Activated naive CD8-positive, alpha-beta T cell treated with anti-CD3 and anti-CD28 coated beads, Interleukin-2, amount 10 ng/mL, durations not matched to agents 7 days and 5 days (primary cell): ENCODE measurements at places on chromosomes 4 and X.

DNA sequence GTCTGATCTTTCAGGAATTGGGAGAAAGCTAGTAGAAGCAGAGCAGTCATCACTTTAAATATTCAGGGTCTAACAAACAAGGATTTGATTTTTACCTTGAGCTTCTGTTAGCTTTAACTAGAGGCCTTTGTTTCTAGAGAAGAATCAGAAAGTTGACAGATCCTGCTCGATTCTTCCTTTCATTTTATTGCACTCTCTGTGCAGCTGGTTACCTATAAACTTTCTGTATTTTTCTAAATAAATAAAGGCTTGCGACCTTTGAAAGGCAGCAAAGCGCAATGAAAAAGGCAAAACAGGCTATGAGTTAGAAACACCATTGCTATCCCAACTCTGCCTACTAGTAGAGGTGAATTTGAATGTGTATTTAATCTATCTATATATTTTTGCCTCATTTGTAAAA lies 101.4 kb upstream of the NPY2R start:
- DNase-seq, result no peak

GRCh38 chr4:150906987-150907633 lies 108.0 kb downstream of the LRBA start:
- no peak for DNase-seq

- no peak for DNase-seq
Measured at GRCh38 chr4:164116286-164116685, 621.8 kb downstream of the TMA16 start.

- DNase-seq, result no peak
Measured at GRCh38 chr4:47538111-47538824, 53.2 kb downstream of the ATP10D start.

GRCh38 chr4:48462363-48462762 lies 20.8 kb upstream of the SLC10A4 start:
- no peak for DNase-seq

DNA sequence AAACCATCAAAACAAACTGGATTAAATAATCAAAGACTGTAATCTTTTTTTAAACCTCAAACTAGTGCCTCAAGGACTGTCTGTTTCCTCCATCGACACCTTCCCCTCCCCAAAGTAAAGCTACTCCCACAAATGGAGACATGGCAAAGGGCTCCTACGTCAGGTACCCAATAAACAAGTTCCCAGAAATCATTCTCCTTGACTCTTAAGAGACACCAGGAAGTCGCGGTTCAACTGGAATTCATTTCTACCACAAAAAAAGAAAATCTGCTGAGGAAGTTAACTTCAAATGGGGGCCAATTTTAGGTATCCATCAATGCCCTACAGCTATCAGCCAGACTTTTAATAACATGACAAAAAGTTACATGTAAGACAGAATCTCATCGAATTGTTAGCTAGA lies 2.5 kb downstream of the RPS4X start:
- no peak for DNase-seq

- DNase-seq, result no peak
Measured at GRCh38 chr4:107863850-107864371, 39.2 kb downstream of the SGMS2 start.

DNA sequence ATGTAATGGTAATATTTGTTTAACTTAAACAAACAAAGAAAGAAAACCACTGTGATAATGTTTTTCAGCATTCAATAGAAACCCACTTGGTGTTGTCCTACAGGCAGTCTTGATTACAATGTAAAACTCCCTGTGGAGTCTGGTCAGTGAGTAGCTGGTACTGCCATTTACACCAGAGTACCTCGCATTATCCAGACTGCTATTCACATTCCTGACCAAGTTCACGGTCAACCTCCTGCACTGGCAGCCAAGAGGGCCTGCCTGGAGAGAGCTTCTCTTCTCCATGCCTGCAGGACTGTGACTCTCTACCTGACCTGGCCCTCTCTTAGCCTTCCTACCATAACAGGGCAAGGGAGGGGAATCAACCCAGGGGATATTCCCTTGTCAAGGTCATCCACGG lies 2.9 kb upstream of the LONRF3 start:
- no peak for DNase-seq

- no peak for DNase-seq
Measured at GRCh38 chrX:44303119-44303518, 40.4 kb downstream of the EFHC2 start.

DNA sequence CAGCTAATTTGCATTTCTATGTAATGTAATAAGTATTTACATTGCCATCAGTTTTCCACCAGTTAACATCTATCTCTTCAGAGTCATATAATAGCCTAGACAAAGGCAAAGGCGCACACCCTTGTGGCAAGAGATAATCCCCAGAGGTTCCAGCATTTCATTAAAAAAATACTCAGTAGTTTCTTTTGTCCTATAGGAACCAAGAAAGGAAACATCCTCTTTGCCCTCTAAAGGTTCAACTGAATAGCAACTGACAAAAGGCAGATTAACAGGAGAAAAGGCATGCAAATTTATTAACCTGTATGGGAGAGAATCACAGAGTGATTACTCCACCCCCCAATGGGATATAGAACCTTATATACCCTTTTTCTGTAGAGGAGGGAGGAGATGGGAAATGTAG lies 48.4 kb downstream of the MAGEB17 start:
- no peak for DNase-seq

DNA sequence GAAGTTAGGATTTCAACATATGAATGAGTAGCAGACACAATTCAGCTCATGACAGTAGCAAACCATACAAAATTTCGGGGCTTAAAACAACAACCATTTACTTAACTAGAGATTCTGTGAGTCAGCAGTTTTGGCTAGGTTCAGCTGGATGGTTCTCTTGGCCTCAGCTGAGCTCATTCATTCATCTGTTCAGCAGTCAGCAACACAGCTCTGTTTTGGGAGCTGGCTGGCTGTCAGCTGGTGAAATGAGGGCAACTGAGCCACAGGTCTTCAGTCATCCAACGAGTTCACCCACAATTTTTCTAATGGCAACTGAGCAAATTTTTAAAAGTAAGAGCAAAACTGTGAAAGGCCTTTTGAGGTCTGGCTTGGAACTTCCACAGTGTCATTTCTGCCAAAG lies 2005.1 kb upstream of the AGA start:
- DNase-seq, result no peak

GRCh38 chr4:101806914-101807313 lies 16.4 kb downstream of the BANK1 start:
- DNase-seq, result no peak

DNA sequence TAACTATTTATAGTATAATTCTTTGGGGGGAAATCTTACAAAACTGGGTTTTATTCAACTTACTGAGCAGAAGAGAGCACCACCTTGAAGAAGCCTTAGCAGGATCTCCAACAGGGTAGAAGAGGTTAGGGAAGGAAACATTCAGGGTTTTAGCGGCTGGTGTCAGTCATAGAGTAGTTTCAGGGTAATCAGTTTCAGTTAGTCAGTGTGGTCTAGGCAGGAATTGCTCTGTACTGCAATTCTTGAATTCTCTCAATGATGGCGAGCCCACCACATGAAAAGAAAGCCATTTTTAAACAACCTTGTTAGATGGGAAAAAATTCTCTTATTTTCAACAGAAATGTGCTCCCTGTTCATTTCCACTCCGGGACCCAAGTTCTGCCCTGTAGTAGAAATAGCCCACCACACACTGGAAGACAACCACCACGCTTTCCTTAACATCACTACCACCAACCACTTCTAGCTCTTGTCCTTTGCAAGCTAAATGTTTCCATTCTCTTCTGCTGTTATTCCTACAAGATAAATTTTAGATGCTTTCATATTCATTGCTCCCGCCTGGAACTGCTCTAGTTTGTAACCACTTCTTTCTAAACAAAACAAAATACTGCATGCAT lies 25.9 kb downstream of the COL25A1 start:
- no peak for DNase-seq

- DNase-seq, result no peak
Measured at GRCh38 chr4:73875401-73875800, 6.2 kb downstream of the CXCL1 start.

DNA sequence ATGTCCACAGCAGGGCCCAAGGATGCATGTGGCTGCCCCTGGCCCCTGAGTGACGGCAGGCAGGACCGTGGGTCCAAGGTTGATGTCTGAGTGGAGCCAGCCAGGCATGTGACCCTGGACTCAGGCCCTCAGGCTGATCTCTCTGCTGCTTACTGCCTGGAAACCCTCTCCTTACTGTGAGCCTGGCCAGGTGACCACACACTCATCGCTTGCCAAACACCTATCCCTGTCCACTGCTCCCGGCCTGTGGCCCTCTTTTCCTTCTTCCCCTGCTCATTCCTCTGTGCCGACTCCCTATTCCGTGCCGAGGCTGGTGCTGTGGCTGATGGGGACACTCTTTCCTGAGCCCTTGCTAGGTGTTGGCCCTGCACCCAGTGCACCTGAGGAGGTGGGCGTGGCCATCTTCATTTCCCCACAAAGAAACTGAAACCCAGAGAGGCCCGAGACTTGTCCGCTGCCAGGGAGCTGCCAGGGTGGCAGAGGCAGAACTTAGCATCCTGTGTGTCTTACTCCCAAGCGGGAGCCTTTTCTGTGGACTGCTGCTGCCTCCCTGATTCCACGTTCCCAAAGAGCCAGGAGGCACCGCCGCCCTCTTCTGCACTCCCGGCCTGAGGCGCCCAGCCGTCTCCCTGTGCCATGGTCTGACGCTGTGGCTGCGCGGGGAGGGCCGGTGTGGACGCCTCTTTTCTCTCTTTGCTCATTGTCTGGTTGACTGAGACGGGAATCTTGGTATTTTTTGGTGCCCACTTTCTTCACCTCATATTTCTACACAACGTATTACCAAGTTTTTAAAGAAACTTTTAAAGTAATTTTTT lies 11.2 kb upstream of the RNF4 start:
- DNase-seq, result no peak

GRCh38 chr4:38155589-38156294 lies 195.5 kb downstream of the PTTG2 start:
- DNase-seq, result no peak

- no peak for DNase-seq
Measured at GRCh38 chr4:101288365-101289145, 58.8 kb downstream of the PPP3CA start.

GRCh38 chrX:145002771-145003170 lies 244.5 kb upstream of the SPANXN1 start:
- no peak for DNase-seq

- DNase-seq, result no peak
Measured at GRCh38 chr4:8593264-8594096, 915 bp downstream of the CPZ start.

- DNase-seq, result no peak
Measured at GRCh38 chrX:104359124-104359523, 104.4 kb upstream of the ESX1 start.

GRCh38 chrX:40845331-40845911 lies 110.1 kb upstream of the MED14 start:
- DNase-seq, result no peak

GRCh38 chr4:39278476-39278875 lies 87.7 kb downstream of the RFC1 start:
- no peak for DNase-seq

- peak; percentile 48 for DNase-seq
Measured at GRCh38 chr4:5998333-5998936, 19.8 kb downstream of the C4orf50 start.

- DNase-seq, result no peak
Measured at GRCh38 chrX:148741441-148741840, 241.0 kb downstream of the AFF2 start.

DNA sequence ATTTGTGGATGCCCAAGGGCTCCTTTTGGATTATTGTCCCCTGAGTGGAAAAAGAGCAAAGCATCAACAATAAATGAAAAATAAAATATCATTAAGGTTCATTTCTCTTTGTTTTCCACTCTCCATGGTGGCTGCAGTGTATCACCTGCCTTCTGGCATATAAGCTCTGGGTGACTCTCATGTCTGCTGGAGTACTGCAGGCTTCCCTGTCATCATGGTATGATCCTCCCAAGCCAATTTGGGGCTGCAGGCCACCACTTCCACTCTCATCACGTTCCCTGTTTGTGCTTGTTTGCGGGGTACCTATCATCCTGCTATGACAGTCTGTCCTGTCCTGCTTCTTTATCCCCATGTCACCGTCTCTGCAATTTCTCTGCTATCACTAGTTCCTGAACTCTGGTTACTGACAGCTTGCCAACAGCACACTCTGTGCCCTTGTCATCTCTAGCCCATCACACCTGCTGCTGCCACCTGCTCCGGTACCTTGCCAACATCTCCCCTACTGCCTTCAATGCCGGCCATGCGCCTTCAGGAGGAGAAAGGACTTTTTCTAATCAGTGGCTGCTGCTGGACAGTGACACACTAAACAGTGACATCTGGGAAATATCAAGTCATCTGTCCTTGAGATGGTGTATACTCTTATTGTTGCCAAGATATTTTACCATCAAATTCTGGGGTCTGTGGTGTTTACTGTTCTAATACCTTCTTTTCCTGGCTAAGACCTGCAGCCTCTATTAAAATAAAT lies 23.0 kb upstream of the FGF5 start:
- no peak for DNase-seq

DNA sequence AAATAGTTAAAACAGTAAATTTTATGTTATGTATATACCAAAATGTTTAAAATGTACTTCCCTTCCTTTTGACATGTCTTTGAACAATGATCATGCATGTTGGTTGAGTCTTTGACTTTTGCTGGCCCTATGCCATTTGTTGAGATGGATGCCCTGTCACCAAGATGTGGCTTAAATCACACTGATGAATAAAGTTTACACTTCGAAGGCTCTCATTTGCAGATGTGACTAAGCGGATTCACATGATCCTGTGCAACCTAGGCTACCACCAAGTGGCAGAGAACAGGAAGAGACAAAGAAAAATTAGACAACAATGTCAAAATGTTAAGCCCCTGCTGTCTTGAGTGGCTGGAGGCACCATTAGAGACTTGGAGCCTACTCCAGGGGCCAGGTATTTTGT lies 139.9 kb downstream of the RAB28 start:
- no peak for DNase-seq

DNA sequence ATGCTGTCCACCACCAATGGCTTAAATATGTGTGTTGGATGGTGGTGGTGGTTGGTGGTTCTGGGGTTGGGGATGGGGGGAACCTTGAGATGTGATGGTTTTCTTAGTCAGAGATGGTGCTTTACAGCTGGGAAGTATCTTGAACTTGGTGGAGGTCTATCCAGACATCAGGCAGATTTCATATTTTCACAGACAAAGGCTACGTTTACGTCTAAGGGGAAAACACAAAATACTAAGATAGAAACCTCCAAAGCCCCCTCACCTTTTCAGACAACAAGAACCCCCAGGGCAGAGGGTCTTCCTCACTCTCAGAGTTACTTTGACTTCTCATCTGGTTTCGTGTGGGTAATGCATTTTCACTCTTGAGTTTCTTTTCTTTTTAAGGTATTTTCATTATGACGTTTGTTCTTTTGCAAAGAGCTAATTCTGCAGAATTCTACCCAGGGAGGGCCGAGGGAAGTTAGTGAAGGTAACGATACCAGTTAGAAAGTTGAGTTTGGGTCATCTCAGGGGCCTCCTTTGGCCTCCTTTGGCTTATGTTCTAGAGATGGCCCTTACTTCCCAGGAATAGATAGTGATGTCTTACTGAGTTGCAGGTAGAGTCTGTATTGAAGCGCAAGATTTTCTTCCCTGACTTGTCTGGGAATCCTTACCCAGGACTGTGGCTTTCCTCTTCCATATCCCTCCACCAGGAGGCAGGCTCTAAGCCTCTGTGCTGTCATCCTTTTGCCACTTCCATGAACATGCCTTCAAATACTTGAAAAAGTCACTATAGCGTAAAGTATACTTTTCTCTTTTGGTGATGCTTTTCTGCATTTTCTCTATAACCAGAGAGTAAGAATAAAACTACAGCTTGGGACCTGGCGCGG lies 31.9 kb downstream of the RHOH start:
- peak; percentile 21 for DNase-seq

- DNase-seq, result no peak
Measured at GRCh38 chr4:149790172-149790907, 25.3 kb downstream of the IQCM start.
